ENCODE measurements at places on chromosomes 2 and 18.

DNA sequence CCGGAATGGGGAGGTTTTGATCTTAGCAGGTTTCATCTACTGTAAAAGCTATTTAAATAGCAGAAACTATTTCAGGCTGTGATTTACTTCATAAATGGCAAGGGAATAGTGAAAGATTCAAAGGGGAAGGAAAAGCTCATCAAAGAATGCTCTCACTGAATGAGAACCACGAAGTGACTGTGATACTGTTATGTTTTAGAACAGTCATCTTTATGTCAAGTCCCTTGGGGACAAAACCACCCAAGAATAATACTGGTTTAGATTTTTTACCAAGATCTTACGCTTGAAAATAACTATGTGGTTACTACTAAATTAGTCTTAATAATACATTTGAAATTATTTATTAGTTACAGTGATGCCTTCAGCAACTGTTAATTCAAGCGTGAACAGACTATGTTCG lies 28.1 kb downstream of the FARSB start:
- no peak for DNase-seq

- no peak for DNase-seq
Measured at GRCh38 chr18:48932462-48932818, 18.3 kb downstream of the SMAD7 start.

DNA sequence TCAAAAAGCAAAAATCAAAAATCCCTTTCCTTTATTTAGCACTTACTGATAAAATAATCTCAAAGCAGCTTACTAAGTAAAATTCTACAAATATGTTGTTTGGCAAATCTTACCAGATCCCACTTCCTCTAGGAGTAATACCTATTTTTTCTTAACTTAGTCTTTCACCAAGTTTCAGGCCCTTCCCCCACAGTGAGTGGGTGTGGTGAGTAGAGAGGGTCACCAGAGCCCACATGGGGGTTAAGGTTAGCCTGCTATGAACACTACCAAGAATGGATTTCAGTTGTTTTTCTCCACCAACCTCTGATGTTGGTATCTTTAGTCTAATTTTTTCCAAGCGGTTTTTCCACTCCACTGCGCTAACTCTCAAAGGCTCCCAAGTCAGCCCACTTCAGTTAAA lies 23.2 kb downstream of the PIAS2 start:
- no peak for DNase-seq

DNA sequence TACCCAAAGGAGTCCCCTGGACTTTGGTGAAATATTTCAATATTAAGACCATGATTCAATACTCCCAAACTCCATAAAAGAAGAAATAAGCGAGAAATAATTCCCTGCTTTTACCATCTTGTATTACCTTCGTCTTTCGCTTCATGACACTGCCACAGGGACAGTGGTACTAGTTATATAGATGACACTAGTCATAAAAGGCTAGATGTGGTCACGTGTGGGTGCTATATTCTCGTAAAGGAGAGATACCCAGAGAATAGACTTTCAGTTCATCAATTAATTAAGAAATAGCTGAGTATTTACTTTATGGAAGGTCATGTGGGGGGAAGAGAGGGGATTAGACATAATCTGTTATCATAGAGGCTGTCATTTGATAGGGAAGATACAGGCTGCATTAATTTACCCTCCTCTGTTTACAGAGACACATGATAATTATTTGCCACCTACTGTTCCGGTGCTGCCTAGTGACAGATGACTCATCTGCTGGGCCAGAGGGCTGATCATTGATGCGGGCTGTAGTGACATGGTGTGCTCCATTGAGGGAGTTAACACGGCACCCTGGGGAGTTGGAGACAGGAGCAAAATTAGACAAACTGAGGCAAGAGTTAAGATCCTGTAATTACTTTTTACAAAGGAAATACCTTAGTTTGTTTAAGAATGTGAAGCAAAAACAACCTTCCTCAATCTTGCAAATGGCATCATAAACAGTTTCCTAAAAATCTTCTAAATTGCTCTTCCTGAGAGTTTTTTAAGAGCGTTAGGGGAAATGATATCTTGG lies 78.2 kb upstream of the ITGB6 start:
- DNase-seq, result no peak

- no peak for DNase-seq
Measured at GRCh38 chr2:133457861-133458260, 110.4 kb downstream of the NCKAP5 start.

DNA sequence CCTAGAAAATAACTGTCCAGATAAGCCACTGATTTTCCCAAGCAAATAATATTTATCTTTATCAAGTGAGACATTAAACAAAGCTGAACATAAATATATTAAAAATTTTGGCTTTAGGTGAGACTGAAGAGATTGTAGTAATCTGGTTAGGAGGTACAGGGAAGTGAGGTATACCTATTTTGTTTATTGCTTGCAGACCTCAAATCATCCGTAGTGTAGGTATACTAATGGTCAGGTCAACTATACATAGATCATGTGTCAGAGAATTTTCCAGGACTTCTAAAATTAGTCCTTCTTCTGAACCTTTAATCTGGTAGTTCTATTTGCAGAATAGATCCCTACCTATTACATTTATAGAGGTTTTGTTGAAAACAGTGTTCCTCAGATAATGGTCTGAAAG lies 41.5 kb downstream of the SP140 start:
- DNase-seq, result no peak

DNA sequence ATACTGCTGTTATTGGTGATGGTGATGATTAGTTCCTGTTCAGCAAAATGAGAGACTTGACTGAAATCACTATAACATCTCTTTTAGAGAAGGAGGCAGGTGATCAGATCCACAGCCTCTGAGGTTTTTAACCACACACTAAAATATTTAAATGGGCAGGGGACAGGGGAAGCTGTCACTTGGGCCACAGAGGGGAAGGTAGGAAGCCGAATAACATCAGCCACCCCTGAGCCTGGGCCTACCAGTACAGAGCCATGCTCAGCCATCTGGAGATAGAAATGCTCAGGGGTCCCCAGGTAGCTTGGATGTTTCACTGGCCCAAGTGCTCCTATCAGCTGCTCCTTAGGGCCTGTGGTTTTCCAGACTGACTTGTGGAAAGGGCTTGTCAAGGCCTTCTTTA lies 122.3 kb downstream of the MRO start:
- no peak for DNase-seq

GRCh38 chr2:236343400-236344161 lies 79.4 kb upstream of the ASB18 start:
- no peak for DNase-seq

GRCh38 chr18:74533666-74534065 lies 634 bp upstream of the CNDP1 start:
- no peak for DNase-seq

GRCh38 chr2:235551965-235552364 lies 58.1 kb downstream of the AGAP1 start:
- peak; percentile 53 for DNase-seq

- no peak for DNase-seq
Measured at GRCh38 chr18:2412996-2413751, 158.1 kb downstream of the METTL4 start.

Measured in left hindlimb (tissue), 1 donor.